ENCODE measurements at places on chromosomes 11 and 22.

DNA sequence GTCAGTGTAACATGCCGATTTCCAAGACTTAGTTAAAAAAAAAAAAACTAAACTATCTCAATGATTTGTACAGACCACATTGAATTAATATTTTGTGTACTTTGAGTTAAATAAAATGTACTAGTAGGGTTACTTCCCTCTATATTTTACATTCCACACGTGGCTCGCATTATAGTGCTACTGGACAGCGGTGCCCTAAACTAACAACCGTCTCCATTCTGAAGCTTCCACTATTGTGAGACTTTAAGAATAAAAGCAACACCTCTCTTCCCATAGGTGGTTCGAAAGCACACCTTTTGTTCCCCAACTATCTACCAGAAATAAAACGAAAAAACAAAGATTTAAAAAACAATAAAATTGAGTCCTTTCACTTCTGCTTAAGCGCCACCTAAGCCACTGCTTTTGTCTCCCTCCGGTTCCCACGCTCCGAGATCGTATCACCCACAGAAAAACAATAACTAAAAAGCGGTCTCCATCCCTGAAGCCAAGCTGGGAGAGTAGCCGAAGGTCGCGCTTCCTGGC, 380 bp upstream of the TTC17 start:
- DNase-seq, result no peak

DNA sequence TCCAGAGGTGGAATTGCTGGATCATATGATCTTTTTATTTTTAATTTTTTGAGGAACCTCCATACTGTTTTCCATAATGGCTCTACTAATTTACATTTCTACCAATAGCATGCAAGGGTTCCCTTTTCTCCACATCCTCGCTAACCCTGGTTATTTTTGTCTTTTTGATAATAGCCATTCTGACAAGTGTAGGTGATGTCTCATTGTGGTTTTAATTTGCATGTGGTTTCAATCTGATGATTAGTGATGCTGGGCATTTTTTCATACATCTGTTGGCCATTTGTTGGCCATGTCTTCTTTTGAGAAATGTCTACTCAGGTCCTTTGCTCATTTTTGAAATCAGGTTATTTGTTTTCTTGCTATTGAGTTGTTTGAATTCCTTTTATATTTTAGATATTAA, 15.4 kb upstream of the OR4D5 start:
- DNase-seq, result no peak

DNA sequence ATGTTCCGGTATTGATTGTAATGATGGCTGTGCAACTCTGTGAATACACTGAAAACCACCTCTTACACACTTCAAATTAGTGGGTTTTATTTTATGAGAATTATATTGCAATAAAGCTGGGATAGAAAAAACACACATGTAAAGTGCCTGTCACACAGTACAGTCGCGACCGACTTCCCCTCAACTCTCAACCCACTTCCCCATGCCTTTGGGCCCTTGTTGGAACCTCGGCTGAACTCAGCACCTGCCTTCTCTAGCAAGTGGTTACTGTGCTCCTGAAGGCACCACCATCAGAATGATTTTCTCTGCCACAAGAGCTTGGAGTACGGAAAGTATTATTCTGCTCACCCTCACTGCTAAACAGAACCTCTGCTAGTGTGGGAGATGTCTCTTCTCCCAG, 13.5 kb downstream of the KCNJ1 start:
- no peak for DNase-seq

- no peak for DNase-seq
Measured at GRCh38 chr11:82909015-82909640, 7.6 kb downstream of the DDIAS start.

DNA sequence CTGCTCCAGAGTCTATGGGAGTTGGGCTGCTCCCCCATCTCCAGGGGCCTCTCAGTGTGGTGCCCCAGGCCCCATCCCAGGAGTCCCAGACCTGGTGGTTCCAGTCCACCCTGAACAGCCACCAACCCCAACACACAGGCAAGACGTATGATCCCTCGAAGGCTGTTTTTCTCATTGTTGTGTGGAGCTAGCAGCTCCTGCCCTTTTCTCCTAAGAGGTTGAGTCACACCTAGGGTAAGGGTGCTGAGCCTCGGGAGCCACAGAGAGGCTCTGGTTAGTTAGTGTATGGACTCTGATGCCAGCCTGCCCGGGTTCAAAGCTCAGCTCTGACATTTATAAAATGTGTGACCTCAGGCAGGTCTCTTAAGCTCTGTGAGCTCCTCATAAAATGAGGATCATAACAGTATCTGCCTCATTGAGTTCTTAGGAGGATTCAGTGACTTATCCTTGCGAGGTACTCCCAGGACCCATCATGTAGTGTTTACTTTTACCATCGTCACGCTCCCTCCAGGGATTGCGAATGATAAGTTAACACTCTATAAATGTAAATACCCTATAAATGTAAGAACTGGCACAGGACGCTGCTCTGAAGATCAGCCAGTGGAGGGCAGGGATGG, 47.2 kb downstream of the FBLN1 start:
- no peak for DNase-seq

DNA sequence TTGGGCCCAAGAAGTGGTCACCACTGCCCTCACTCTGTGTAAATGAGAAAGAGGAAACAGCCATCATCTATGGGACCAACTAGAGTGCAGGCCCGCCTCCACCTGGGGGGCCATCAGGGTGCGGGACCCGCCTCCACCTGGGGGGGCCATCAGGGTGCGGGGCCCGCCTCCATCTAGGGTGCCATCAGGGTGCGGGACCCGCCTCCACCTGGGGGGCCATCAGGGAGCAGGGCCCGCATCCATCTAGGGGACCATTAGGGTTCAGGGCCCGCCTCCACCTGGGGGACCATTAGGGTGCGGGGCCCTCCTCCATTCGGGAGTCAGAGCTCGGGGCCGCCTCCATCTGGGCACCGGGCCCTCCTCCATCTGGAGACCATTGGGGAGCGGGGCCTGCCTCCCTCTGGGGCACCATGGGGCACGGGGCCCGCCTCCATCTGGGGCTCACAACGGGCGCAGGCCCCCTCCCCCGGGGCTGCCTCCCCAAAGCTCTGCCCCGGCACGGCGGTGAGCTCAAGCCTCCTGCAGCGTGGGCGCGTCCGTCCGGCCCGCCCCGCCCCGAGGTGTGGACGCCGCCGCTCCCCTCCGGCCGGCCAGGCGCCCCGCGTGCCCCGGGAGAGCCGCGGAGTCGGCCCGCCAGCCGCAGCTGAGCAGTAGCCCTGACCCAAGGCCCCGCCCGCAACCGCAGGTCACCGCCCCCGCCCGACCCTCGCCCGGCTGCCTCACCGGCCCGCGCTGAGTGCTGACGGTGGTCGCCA, 512 bp downstream of the TOLLIP start:
- DNase-seq, result no peak

- DNase-seq, result no peak
Measured at GRCh38 chr11:127496165-127496564, 495.6 kb upstream of the KIRREL3 start.

- no peak for DNase-seq
Measured at GRCh38 chr11:73539506-73540084, 58.3 kb downstream of the FAM168A start.

DNA sequence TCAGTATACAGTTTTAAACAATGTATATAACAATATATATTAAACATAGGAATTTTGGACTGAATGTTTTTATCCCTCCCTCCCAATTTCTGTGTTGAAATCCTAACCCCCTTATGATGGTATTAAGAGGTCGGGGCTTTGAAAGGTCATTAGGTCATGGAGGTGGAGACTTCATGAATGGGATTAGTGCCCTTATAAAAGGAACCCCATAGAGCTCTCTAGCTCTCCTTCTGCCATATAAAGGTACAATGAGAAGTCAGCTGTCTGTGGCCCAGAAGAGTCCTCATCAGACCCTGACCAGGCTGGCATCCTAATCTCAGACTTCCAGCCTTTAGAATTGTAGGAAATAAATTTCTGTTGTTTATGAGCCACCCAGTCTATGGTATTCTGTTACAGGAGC, 6.5 kb downstream of the NNMT start:
- DNase-seq, result no peak

DNA sequence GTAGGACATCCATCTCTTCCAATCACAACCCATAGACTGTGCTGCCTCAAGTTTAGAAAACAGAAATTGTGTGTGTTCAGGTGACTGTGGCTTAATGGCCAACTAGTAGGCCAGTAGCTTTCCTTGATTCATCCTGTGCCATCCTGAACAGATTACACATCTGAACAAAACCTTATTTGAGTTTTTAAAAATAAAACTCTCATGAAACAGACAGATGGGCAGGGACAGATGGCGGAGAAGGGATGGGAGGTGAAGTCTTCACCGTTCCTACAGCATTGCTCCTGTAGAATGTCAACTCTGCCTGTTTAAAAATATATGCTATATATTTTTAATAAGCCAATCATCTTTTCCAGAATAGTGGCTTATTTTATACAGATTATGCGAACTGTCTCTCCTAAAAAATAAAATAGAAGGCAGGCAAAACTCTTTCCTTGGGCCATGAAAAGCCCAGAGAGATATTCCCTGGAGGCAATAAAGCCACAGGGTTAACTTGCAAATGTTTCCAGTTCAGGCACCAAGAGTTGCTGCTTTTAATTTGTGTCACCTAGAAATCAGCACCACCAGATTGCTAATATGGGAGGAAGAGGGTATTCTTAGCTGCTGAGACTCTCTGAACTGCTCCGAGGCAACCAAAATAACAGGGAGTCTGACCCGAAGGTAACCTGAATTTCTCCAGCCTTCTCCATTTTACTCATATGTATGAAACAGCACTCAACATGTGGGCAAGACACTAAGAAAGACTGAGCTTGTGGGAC, 861.2 kb downstream of the OPCML start:
- DNase-seq, result no peak
